ENCODE measurements at places on chromosomes 5 and 9.

GRCh38 chr9:16515207-16515606 lies 355.3 kb downstream of the BNC2 start:
- DNase-seq, result no peak

DNA sequence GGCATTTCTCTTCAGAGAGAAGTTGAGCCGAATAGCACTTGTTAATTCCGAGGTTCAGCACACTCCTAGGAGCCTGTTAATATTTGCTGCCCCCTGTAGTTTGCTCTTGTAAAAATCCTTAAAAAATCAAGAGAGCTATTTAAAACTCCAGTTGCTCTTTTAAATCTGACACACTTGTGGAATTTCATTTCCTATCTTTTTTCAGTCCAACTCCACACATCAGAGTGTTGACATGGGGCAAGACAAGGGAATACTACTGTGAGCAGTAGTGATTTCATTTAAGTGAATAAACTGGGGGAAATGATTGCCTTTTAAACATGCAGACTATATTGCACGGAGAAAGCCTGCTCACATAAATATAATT lies 1096.3 kb upstream of the DMAC1 start:
- DNase-seq, result no peak

- DNase-seq, result no peak
Observed at GRCh38 chr5:88033191-88033590, 235.5 kb downstream of the TMEM161B start.

DNA sequence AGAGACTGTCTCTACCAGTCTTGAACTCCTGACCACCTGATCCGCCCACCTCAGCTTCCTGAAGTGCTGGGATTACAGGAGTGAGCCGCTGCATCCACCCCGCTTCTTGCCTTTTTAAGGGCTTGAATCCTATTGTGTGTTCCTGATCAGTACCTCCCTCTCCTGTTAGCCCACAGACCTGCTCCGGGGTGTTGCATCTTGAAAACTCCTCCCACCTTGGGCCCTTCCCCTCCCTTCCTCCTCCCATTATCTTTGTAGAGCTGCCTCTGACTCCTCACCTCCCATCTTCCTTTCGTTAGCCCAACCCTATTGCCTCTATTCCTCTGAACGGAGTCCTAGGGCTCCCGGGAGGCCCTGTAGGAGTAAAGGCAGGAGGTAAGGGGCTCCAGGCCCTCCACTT lies 48.5 kb upstream of the NEK6 start:
- no peak for DNase-seq

DNA sequence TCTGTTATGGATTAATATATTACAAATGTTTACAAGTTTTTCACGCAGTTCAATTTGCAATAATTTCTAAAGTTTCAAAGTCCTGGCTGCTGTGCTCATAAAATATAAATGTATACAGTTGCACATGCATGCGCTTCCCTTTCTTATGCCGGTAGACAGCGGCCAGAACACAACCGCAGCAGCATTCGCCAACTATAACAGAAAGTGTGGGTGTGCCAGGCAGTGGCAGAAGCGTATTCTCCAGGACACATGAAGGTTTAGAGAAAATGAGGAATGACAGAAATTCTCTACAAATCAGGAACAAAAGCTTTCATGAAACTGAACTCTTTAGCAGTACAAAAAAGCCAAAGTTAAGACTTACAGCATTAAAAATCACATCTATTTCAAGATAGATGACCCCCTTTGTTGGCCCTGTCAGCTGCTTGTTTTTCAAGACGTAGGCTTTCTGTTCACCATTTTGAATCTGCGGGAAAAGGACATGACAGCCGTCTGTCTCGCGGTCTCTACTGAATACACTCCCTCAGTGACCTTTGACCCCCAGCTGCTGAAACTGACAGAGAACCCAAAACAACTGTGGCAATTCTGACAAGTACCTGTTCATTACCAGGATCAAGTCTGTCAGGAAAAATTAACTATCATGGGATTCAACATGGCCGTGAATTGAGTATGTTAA lies 252.2 kb downstream of the SLF1 start:
- DNase-seq, result no peak

DNA sequence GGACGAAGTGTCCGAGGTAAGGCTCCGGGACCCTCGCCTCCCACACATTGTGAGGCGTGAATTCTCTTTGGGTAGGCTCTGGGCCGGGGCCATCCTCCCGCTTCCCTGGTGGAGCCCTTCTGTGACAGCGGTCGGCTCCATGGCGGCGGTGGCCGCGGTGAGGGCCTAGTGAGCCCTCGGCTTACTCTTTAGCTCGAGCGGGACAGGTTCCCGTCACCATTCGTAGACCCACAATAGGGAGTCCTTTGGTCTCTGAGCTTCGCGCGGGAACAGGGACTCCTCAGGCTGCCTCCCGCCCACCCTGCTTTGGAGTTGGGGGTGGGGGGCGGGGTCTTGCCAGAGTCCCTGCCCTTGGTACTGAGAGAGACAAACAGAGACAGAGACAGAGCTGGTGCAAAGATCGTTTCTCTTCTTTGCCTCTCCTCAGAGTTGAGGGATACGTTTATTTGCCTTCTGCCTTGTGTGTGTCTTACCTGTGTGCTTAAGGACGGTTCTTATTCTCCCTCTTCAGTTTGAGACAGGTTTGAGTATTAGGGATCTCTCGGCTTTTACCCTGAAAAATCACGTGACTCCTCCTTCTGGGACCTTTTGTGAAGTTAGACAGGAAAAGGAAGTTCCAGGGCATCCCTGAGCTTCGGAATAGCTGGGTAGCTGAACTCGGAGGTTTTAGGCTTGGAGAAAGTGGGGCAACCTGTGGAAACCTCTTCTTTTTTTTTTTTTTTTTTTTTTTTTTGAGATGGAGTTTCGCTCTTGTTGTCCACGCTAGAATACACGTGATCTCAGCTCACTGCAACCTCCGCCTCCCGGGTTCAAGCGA lies 833 bp downstream of the ANKHD1 start:
- DNase-seq, result no peak

GRCh38 chr5:78746021-78746770 lies 97.6 kb upstream of the LHFPL2 start:
- DNase-seq, result no peak

DNA sequence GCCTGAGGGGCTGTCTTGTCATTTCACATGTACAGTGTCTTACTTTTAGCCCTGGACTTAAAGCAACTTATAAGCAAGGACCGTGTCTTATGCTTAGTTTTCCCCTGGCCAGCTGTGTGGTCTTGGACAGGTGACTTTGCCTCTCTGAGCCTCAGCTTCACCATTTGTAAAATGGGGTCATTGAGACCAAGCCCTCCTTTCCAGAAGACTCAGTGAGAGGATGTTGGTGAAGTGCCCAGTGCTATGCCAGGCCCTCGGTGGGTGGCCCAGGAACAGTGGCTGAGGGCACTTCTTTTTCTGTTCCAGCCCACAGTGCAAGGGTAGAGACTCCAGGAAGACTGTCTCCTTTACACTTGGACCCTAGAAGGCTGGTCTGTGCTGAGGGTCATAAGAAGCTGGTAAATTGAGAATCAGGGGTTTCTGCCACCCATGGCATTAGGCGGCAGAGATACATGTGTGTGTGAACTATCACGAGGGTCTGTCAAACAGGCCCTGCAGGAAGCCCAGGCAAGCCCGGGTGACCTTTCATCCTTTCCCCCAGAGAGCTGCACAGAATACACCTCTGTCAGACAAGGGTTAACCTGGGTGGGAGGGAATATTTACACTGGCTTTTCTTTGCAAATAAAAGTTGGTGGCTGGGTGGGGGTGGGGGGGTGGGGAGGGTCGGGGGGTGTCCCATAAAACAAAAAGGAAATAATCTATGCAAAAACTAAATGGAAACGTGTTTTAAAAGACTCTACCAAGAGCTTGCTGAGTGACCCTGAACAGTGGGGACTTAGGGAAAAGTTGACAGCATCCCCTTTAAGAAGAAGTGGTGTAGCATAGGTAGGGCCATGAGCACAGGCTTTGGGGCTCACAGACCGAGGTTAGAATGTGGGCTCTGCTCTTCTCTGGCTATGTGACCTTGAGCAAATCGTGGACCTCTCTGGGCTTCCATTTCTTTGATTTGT lies 20.4 kb upstream of the KIF12 start:
- DNase-seq, result no peak

DNA sequence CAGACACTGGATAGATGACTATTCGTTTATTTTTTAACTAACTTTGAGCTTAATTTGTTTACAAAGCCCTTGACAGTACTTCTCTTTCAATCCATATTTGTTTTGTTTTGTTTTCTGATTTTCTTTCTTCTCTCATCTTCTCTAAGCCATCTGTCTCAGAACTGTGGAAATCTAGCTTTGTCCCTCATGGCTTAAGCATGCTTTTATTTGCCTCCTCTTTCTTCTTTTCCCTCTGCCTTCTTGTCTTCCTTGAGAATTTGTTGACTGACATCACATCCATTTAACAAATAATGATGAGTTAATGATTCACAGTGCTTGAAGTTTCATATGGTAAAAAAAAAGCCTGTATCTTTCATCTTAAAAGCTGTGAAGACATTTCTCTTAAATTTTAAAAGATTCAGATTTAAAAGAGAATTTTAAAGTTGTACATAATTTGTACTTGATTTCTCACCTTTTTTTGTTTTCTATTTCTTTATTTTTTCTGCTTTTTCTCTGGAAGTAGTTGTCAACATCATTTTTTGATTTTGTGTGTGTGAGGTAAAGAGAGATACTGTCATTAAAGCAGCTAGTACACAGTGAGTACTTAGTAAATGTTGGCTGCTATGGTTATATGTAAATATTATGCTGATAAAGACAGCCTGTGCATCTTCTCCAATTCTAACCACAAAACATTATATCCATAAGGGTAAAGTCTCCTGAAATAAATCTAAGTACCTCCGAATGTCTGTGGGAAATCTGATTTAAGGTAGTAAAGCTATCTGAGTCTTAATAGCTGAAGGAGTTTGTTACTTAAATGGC lies 13.9 kb upstream of the SGCD start:
- DNase-seq, result no peak

- no peak for DNase-seq
Observed at GRCh38 chr5:140205216-140205615, 30.2 kb downstream of the CYSTM1 start.

GRCh38 chr5:74409712-74410111 lies 230.8 kb downstream of the ENC1 start:
- no peak for DNase-seq

DNA sequence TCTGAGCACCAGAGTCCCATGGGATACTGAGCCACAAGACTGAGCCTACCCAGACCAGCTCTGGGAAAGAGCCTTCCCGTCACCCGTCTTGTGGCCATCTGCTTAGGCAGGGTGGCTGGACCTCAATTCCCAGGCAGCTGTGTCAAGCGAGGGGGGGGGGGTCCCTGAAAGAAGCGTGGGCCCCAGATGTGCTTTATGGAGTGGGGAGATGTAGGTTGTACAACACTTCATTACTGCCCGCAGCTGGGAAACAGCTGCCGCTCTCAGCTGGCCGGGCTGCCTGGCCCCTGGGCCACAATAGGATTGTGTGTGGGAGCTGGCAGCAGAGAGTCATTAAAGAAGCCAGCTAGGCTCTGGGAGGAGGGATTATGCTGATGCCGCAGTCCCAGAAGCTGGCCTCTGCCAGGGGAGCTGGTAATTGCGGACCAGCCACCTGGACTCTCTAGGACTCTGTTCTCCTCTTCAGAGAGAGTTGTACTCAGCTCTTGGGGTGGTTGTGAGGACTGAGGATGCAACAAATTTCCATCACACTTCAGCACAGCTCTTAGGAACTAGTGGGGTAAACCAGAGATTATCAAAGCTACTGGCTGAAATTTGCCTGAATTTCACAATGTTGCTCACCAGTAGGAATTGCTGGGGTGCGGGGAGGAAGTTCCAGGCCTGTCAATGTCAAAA lies 145.4 kb downstream of the GADD45G start:
- DNase-seq, result no peak

GRCh38 chr5:151067632-151068432 lies 13.0 kb downstream of the TNIP1 start:
- DNase-seq, result no peak

DNA sequence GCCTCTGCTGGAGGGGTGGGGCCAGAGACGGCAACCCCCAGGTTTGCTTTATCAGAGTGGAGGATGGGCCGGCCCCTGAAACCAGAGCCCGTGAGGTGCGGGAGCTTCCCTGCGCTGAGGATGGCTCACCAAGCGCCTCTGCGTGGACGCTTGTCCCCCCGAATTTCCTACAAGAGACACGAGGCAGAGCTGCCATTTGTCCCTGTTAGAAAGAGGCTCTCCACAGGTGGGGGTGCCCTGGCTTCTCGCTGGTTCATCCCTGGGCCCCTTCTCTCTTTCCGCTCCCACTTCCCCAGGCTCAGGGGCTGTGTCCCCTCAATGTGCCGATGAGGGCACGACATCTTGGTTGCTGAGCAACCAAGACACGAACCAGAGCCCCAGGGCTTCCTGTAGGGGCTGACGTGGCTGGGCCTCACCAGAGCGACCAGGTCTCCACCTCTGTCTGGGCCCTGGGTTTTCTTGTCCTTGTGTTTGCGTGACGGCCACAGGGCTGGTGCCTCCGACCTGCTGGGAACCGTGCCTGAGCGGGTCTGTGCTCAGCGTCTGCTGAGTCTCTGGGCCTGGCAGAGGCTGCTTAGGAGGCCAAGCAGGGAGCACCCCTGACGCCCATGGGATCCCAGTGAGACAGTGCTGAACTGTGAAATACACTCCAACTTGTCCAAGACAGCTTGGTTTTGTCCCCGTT lies 119.6 kb upstream of the COL5A1 start:
- no peak for DNase-seq

- DNase-seq, result no peak
Observed at GRCh38 chr9:8085986-8086385, 286.4 kb upstream of the DMAC1 start.

- DNase-seq, result no peak
Observed at GRCh38 chr5:1026700-1027621, 18.4 kb downstream of the NKD2 start.

DNA sequence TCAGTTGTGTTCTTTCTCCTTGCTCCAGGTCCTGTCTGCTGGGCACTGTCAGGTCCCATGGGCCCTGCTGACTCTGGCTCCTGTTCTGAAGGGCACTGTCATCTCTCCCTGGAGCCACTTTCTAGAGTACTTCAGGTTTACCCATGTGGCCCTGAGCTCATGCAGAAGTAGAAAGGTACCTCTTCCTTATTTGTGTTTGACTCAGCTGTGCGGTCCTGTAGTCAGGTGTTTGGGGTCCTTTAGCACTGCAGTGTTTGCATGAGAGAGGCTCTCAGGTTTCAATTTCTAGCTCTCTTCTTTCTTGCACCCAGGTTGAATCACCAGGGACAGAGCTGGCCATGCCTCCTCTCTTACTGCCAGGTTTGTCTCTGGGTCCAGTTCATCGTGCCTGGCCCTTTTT lies 71.5 kb downstream of the HSPA4 start:
- DNase-seq, result no peak

- DNase-seq, result no peak
Observed at GRCh38 chr9:80025796-80026520, 454.2 kb downstream of the TLE4 start.

DNA sequence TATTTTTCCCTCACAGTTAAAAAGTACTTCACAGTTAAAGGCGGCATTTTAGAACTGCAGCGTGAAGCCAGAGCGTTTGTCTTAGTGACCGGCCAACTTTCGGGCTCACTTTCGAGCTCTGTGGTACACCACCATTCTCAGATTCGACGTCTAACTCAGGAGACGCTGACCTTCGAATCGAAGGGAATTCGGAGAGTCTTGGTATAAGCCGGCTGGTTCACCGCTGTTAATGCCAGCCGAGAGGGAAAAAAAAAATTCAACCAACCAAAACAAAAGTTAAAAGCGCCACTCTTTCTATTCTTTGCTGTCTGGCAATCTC lies 544 bp upstream of the SNX24 start:
- no peak for DNase-seq
